ENCODE measurements at places on chromosomes 5 and 9.

- no peak for DNase-seq
- no peak overlapping the region for H3K27ac ChIP-seq
- no peak overlapping the region for H3K4me3 ChIP-seq
- no peaks in the 10 kb centered on the region for H3K4me1 ChIP-seq
- no peaks in the 10 kb centered on the region for H3K27me3 ChIP-seq
Measured at GRCh38 chr9:36676091-36676490, 103.4 kb downstream of the MELK start.

DNA sequence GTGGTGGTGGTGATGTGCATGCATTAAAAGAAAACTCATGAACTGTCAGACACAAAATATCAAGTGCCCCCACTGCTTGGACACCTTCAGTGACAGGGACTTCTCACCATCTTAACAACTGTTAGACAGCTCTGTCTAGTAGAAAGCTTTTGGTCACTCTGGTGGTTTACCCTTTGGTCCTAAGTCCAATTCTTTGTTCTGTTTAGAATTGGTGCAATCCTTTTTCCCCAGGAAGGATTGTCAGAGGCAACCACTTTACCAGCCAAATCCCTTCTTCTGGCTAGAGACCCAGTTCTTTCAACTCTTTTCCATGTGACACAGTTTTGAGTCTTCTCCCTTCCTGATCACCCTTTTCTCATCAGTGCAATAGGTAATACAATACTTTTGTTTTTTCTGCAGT, 140.2 kb downstream of the SEC61B start:
- H3K4me3 ChIP-seq, result no peak overlapping the region
- H3K36me3 ChIP-seq, result no peaks in the 10 kb centered on the region
- no peak overlapping the region for H3K27ac ChIP-seq
- no peak for DNase-seq
- peaks cover 38% of the 10 kb centered on the region for H3K4me1 ChIP-seq

DNA sequence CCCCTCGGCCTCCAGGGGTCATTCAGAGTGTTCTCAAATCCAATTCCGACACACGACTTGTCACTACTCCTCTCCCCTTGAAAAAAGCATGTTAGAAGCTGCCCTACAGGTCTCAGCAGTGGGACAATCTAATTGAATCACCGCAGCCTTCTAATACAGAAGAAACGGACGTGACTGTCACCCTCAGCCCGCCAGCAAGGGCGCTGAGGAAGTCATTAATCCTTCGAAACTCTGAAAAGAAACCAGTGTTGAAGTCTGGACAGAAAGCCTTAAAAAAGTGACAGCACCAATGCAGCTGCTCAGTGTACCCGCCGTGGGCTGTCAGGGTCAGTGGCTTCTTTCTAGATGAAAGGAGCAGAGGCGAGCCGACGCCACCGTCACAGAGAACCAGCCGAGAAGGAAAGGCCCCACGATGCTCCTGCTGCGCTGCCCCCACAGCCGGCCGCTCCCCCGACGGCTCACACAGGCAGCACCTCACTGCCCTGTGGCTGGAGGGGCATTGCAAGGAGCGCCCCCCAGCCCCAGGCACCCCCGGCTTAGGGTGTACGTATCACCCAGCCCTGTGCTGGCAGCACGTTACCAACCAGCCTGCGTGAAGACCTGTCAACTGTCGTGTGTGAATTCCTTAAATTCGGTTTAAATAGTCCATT, 5.7 kb downstream of the BRD3OS start:
- H3K4me3 ChIP-seq, result no peak overlapping the region
- no peaks in the 10 kb centered on the region for H3K27me3 ChIP-seq

DNA sequence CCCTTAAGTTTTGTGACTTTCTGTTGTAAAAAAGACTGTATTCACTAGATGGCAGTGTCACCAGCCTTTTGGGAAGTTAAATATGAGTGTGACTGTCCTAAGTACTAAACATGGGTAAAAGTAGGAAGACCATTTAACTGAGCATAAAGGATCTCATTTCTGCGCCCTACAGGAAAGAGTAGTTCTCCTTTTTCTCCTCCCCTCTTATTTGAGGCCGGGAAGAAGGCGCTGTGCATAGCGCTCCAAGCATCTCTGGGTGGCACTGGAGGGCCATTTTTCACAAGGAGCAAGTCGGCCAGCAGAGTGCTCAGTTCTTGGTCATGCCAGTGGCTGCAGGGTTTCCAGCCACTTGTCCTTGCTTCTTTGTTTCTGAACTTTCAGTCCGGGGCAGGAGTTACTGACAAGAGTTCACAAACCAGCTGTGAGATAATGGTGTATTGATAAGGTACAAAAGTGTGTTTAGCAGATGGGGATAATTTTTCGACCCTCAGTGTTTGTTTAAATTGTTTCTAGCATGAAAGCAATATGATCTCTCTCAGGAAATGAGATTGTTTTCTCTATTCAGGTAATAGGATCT, 227.6 kb upstream of the DMRT1 start:
- peak overlapping the region; percentile 24 for H3K4me3 ChIP-seq
- peak; percentile 87 for DNase-seq
- no peaks in the 10 kb centered on the region for H3K36me3 ChIP-seq

GRCh38 chr5:86030753-86031152, 587.0 kb upstream of the COX7C start:
- no peak overlapping the region for H3K27ac ChIP-seq
- DNase-seq, result no peak
- H3K27me3 ChIP-seq, result no peaks in the 10 kb centered on the region
- H3K36me3 ChIP-seq, result no peaks in the 10 kb centered on the region

DNA sequence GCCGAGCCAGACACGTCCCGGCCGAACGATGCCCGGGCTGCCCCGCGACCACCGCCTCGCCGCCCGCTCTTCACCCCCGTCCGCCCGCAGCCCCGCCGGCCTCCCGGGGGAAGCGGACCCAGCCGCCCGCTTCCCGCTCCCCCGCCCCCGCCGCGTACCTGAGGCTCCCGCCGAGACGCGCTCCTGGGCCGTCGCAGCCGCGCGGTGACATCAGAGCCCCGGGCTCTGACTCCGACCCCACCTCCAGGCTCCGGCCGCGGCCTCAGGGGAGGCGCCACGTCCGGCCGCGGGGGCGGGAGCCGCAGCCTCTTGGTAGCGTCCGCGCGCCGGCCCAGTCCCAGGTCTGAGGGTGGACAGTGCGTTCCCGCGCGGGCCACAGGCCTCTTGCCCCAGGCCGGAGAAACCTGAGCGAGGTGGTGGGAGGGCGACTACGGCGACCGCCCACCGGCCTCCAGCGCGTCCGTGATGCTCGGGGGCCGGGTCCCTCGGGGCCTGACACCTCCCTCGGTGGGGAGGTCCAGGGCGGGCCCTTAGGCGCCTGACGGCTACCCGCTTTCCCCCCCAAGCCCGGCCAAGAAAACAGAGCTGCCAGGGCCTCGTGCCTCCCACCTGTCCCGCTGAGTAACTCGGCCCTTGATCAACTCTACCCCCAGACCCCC, at the start of gene SHROOM1:
TSS of gene SHROOM1 (minus strand) at position 212 of the 659 bp plus-strand sequence. CDS start 4,507 bp downstream, outside the sequence.
- peaks cover 4% of the 10 kb centered on the region for H3K27me3 ChIP-seq
- peak within 1 kb of the TSS; percentile 76 for H3K27ac ChIP-seq
- peaks cover 5% of the 10 kb centered on the region for H3K4me1 ChIP-seq
- peak; percentile 77 for DNase-seq

- no peaks in the 10 kb centered on the region for H3K36me3 ChIP-seq
- no peaks in the 10 kb centered on the region for H3K27me3 ChIP-seq
- DNase-seq, result no peak
Measured at GRCh38 chr9:32385152-32385884, 875 bp downstream of the ACO1 start.

DNA sequence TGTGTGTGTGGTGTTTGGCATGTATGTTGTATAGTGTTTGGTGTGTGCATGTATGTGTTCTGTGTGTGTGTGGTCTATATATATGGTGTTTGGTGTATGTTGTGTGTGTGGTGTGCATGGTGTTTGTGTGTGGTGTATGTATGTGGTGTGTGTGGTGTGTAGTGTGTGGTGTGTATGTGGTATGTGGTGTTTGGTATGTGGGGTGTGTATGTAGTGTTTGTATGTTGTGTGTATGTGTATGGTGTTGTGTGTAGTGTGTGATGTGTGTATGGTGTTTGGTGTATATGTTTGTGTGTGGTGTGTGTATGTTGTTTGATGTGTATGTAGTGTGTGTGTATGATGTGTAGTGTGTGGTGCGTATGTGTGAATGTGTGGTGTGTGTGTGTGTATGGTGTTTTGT, 78.8 kb downstream of the HMCN2 start:
- peaks cover 4% of the 10 kb centered on the region for H3K27me3 ChIP-seq
- DNase-seq, result no peak
- H3K4me3 ChIP-seq, result no peak overlapping the region
- no peaks in the 10 kb centered on the region for H3K36me3 ChIP-seq
- H3K27ac ChIP-seq, result no peak overlapping the region

- H3K27me3 ChIP-seq, result peaks cover 91% of the 10 kb centered on the region
- H3K4me1 ChIP-seq, result peaks cover 4% of the 10 kb centered on the region
- no peak overlapping the region for H3K27ac ChIP-seq
- no peaks in the 10 kb centered on the region for H3K36me3 ChIP-seq
- peak; percentile 82 for DNase-seq
Measured at GRCh38 chr9:1044643-1045042, 5.5 kb upstream of the DMRT2 start.

- no peaks in the 10 kb centered on the region for H3K27me3 ChIP-seq
- no peak overlapping the region for H3K4me3 ChIP-seq
Measured at GRCh38 chr9:93247892-93248291, 64.0 kb downstream of the WNK2 start.

- H3K27ac ChIP-seq, result no peak overlapping the region
- H3K36me3 ChIP-seq, result no peaks in the 10 kb centered on the region
- H3K4me3 ChIP-seq, result no peak overlapping the region
- no peak for DNase-seq
- no peaks in the 10 kb centered on the region for H3K4me1 ChIP-seq
Measured at GRCh38 chr5:133943475-133943817, 25.0 kb downstream of the C5orf15 start.

DNA sequence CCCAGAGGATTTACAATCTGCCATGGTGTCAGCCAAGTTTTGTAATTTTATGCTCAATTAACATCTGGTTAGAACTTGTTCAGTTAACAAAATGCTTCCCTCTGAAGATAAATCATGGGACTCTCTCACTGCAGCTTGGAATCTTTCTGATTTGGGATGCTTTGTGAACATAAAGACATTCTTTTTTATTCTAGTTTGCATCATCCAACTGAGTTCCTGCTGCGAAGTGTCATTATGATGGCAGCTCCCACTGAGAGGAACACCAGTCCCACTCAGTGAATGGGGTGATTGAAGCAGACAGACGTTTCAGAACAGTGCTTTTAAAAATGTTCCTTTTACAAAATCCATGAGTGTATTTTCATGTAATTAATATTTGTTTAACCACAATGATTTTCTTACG, 863.8 kb downstream of the TLE4 start:
- H3K36me3 ChIP-seq, result no peaks in the 10 kb centered on the region
- DNase-seq, result no peak
- H3K4me1 ChIP-seq, result no peaks in the 10 kb centered on the region
- no peaks in the 10 kb centered on the region for H3K27me3 ChIP-seq
- H3K4me3 ChIP-seq, result no peak overlapping the region
- no peak overlapping the region for H3K27ac ChIP-seq

GRCh38 chr5:156836846-156837245, 13.2 kb upstream of the PPP1R2B start:
- no peak for DNase-seq
- H3K36me3 ChIP-seq, result no peaks in the 10 kb centered on the region
- H3K27me3 ChIP-seq, result no peaks in the 10 kb centered on the region
- H3K4me1 ChIP-seq, result no peaks in the 10 kb centered on the region

DNA sequence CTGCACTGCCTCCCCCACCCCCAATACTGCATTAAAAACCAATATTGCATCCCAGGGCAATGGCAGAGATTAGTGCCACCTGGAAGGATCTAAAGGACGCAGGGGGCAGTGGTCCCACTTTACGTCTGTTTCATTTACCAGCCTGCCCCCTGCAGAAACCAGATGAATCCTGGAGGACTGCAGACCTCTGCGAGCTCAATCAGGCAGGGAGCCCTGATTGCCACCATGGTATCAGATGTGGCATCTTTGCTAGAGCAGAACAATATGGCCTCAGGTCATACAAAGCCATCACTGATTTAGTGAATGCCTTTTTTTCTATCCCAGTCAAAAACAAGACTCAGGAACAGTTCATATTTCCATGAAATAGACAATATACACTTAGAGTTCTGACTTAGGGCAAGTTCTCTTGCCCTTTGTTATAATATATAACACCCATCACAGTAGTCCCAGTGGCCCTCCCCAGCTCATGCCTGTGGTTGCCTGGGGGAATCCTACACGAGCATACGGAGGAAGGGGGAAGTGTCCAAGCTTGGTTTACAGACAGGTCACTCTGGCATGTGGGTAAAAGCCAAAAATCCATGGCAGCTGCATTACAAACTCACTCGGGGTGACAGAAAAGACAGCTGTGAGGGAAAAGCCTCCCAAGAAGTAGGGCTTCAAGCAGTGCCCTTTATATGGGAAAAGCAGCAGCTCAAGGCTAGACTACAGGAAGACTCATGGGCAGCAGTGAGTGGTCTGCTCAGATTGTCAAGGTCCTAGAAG, 85.1 kb downstream of the MED27 start:
- no peak for DNase-seq
- peaks cover 4% of the 10 kb centered on the region for H3K4me1 ChIP-seq
- peaks cover 3% of the 10 kb centered on the region for H3K36me3 ChIP-seq
- H3K4me3 ChIP-seq, result no peak overlapping the region
- no peaks in the 10 kb centered on the region for H3K27me3 ChIP-seq
- no peak overlapping the region for H3K27ac ChIP-seq

GRCh38 chr5:1050423-1051365, 42.1 kb downstream of the NKD2 start:
- H3K36me3 ChIP-seq, result no peaks in the 10 kb centered on the region
- no peaks in the 10 kb centered on the region for H3K27me3 ChIP-seq
- peak; percentile 38 for DNase-seq
- H3K27ac ChIP-seq, result no peak overlapping the region
- no peaks in the 10 kb centered on the region for H3K4me1 ChIP-seq

GRCh38 chr5:95365302-95366095, 25.7 kb upstream of the FAM81B start:
- H3K27ac ChIP-seq, result no peak overlapping the region
- H3K4me1 ChIP-seq, result no peaks in the 10 kb centered on the region
- DNase-seq, result no peak
- no peak overlapping the region for H3K4me3 ChIP-seq
- no peaks in the 10 kb centered on the region for H3K36me3 ChIP-seq

GRCh38 chr9:78187763-78188484, 48.0 kb upstream of the CEP78 start:
- H3K27ac ChIP-seq, result no peak overlapping the region
- H3K4me1 ChIP-seq, result no peaks in the 10 kb centered on the region
- no peaks in the 10 kb centered on the region for H3K27me3 ChIP-seq
- no peak for DNase-seq
- no peak overlapping the region for H3K4me3 ChIP-seq

DNA sequence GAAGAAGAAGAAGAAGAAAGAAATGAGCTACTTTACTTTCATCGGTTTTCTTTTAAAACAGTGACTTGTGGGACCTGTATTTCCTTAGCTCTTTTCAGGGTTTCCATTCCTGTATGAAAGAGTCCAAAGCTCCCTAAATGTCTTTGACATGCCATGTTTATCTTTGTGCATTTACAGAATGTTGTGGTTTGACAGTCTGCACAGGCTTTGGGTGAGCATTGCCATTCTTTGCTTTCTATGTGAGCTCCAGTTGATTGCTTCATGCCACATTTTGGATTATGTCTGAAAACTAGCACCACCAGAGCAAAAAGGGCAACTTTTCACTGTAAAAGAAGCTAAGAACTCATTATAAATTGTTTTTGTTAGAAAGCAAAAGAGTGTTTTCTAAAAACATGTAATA, 733.4 kb downstream of the TLE4 start:
- no peak overlapping the region for H3K27ac ChIP-seq
- no peak overlapping the region for H3K4me3 ChIP-seq
- H3K4me1 ChIP-seq, result no peaks in the 10 kb centered on the region
- DNase-seq, result no peak
